Spleen (tissue), 13 donors: ENCODE measurements at places on chromosomes 13 and 19. TPM values are rescaled to one million over a fixed set of nuclear protein-coding genes. Genes with fewer than 3 reads are reported as not detected.

Gene DHDH
- 1.2 TPM for polyA plus RNA-seq

Gene AZU1
- polyA plus RNA-seq: 1.7 TPM

Gene CLEC11A
- 8.9 TPM for polyA plus RNA-seq

DNA sequence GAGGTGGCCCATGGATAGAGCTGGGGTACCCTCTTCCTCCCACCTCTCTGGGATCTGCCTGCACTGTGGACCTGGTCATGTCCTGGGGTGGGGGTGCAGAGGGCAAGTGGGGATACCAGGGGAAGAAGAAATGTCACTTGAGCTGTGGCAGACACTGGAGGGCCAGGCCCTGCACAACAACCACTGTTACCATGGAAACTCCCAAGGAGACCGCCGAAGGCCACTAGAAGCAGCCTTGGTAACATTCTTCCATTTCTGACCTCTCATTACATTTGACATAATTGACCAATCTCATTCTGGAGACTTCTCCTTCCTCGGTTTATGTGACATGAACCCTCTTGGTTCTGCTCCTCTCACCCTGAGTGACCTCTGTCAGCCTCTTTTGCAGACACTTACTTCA lies 179.9 kb upstream of the SERP2 start:
- no peak for DNase-seq
- no peaks in the 10 kb centered on the region for H3K27me3 ChIP-seq
- H3K27ac ChIP-seq: no peak overlapping the region
- no peak overlapping the region for H3K4me3 ChIP-seq

DNA sequence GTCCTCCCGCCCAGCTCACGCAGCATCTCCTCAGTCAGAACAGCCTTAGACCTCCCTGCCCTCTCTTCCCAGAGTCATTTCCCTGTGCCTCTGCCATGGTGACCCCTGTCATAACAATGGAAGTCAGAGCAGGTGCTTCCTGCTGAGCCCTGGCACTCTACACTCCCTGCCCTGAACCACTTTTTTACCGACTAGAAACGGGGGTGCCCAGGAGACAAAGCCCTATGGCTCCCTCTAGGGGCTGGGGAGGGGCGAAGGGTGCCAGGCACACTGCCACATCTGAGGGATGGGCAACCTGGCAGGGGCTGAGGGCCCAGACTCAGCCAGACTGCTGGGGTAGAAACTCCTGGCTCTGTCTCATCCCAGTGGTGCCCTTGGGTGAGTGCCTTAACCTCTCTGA lies 16.4 kb downstream of the ZNF574 start:
- H3K36me3 ChIP-seq: no peaks in the 10 kb centered on the region
- peak; percentile 82 for DNase-seq
- H3K4me3 ChIP-seq: no peak overlapping the region
- H3K27me3 ChIP-seq: peaks cover 7% of the 10 kb centered on the region

- DNase-seq: no peak
- no peaks in the 10 kb centered on the region for H3K4me1 ChIP-seq
- no peak overlapping the region for H3K27ac ChIP-seq
- H3K27me3 ChIP-seq: no peaks in the 10 kb centered on the region
- H3K36me3 ChIP-seq: peaks cover 100% of the 10 kb centered on the region
Observed at GRCh38 chr13:99559560-99559959, 58.3 kb downstream of the TM9SF2 start.

DNA sequence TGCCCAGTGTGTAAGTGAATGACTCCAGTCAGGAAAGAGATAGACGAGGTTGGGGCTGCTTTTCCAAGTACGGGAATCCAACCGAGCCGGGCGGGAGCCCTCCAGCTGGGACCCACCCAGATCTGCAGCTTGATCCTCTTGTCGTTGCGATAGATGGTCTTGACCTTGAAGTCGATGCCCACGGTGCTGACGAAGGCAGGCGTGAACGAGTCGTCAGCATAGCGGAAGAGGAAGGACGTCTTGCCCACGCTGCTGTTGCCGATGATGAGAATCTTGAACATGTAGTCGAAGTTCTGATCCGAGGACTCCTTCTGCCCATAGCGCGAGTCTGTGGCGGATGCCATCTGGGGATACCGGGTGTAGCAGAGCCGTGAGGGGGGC lies 1.5 kb downstream of the RAB3A start:
- H3K36me3 ChIP-seq: peaks cover 15% of the 10 kb centered on the region
- no peak overlapping the region for H3K27ac ChIP-seq
- H3K4me3 ChIP-seq: peak overlapping the region; percentile 87
- DNase-seq: no peak

GRCh38 chr13:41550276-41550675 lies 92.9 kb downstream of the RGCC start:
- H3K36me3 ChIP-seq: no peaks in the 10 kb centered on the region
- H3K4me3 ChIP-seq: no peak overlapping the region
- H3K27ac ChIP-seq: no peak overlapping the region
- no peak for DNase-seq

GRCh38 chr19:31913103-31913661 lies 432.2 kb upstream of the ZNF507 start:
- H3K4me3 ChIP-seq: no peak overlapping the region
- no peaks in the 10 kb centered on the region for H3K36me3 ChIP-seq
- no peak for DNase-seq

- no peak for DNase-seq
- H3K4me3 ChIP-seq: peak overlapping the region; percentile 45
- H3K27me3 ChIP-seq: no peaks in the 10 kb centered on the region
- peaks cover 90% of the 10 kb centered on the region for H3K4me1 ChIP-seq
- no peaks in the 10 kb centered on the region for H3K36me3 ChIP-seq
Observed at GRCh38 chr19:17751912-17752273, 616 bp downstream of the FCHO1 start.

- H3K36me3 ChIP-seq: no peaks in the 10 kb centered on the region
- H3K4me1 ChIP-seq: no peaks in the 10 kb centered on the region
- H3K27me3 ChIP-seq: no peaks in the 10 kb centered on the region
- no peak overlapping the region for H3K4me3 ChIP-seq
- no peak for DNase-seq
Observed at GRCh38 chr13:67577361-67577760, 347.2 kb upstream of the PCDH9 start.

GRCh38 chr13:69706807-69707206 lies 400.8 kb upstream of the ATXN8OS start:
- no peaks in the 10 kb centered on the region for H3K36me3 ChIP-seq
- DNase-seq: no peak
- no peaks in the 10 kb centered on the region for H3K4me1 ChIP-seq
- no peak overlapping the region for H3K4me3 ChIP-seq

DNA sequence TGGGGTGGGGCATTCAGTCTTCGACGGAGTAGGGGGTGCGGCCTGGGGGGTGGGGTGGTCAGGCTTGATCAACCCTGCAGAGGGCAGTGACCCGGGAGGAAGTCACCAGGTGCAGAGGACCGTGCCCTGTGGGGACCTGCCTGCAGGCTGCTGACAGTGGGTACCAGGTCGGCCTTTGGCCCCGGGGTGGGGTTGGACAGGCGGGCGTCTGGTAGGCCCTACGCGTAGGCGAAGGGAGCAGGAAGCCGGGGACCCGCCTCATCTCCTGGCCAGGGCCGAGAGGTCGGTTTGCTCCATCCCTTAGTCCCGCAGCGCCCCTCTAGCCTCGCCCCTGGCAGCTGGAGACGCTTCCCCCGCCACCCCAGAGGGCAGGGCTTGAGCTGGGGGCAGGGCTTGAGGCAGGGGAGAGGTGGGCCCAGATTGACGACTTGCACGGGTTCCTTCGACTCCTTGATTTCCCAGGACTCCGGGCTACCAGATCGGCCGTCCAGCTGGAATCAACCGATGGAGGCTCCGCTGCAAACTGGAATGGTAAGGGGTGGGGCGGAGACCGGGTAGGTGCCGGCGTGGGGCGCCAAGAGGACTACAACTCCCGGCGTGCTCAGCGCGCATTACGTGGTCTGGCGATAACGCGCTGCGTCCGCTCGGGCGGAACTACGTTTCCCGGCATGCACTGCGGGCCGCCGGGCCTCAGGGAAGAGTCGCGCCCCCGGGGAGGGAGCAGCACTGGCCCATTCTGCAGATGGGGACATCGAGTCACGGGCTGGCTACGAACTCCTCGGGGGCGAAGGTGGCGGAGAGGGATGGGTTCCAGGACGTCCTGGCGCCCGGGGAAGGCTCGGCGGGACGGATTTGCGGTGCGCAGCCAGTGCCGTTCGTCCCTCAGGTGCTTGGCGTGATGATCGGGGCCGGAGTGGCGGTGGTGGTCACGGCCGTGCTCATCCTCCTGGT lies at the start of gene PNPLA6:
Gene PNPLA6 (plus strand): TSS at position 671 of the 951 bp plus-strand sequence. CDS start 72 bp downstream, at position 743.
- H3K27ac ChIP-seq: peak within 1 kb of the TSS; percentile 89
- no peaks in the 10 kb centered on the region for H3K27me3 ChIP-seq
- peak; percentile 98 for DNase-seq

DNA sequence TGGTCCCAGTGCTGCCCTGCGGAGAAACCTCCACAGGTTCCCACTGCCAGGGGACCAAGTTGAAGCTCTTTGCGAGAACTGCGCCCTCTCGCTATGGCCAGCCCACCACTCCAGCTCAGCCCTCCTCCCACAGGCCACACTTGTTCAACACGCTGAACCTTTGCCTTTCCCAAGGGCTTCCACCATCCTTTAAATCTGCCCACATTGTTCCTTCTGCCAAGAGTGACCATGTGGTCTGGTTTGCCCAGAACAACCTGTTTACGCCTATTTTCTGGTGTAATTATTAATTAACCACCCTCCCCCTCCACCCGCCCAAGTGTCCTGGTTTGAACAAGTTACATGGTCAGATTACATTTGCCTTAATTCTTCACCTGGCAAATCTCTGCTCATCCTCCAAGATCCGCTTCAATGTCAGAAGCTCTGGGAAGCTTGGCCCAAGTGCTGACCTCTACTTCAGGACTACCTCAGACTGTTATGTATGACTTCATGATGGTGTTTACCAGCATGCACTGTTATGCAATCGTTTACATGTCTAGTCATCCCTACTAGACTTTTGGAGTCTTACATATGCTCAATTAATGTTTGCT lies 12.0 kb upstream of the USP12 start:
- no peak for DNase-seq
- H3K36me3 ChIP-seq: no peaks in the 10 kb centered on the region
- H3K4me3 ChIP-seq: no peak overlapping the region
- no peak overlapping the region for H3K27ac ChIP-seq
- no peaks in the 10 kb centered on the region for H3K27me3 ChIP-seq
- no peaks in the 10 kb centered on the region for H3K4me1 ChIP-seq

DNA sequence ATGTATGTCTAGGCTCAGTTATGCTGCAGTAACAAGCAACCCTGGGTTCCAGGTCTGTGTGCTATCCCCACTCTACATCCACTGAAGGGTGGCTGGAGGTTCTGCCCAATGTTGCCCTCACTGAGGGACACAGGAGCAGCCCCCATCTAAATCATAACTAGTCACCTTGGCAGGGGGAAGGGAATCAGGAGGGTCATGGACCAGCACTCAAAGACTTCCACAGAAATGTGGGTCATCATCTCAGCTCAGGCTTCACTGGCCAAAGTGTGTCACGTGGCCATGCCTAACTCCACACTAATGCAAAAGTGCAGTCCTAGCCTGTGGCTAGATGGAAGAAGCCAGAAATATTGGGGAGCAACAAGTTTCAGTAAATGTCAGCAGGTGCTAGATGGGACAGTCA lies 137.3 kb upstream of the ZNF507 start:
- H3K4me3 ChIP-seq: no peak overlapping the region
- H3K27ac ChIP-seq: no peak overlapping the region
- no peaks in the 10 kb centered on the region for H3K36me3 ChIP-seq
- DNase-seq: no peak
- no peaks in the 10 kb centered on the region for H3K4me1 ChIP-seq
- H3K27me3 ChIP-seq: peaks cover 8% of the 10 kb centered on the region

DNA sequence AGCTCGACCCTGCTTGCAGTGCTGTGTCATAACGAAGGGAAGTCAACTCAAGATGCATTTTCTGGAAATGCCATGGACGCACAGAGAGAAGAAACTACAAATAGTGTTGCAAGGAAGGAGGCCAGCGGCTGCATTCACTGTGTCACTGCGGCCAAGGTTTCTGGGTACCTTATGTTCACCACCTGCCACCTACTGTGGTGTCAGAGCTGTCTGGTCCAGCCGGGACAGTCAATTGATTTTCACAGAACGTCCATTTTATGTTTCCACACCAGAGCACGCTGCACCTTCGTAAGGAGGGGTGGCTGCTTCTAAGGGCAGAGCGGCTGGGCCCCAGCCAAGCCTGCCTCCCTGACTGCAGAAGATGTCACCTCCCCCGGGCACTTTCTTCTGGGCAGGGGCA lies 17.7 kb downstream of the TSHZ3 start:
- no peak for DNase-seq
- H3K4me3 ChIP-seq: no peak overlapping the region
- H3K4me1 ChIP-seq: peaks cover 48% of the 10 kb centered on the region

DNA sequence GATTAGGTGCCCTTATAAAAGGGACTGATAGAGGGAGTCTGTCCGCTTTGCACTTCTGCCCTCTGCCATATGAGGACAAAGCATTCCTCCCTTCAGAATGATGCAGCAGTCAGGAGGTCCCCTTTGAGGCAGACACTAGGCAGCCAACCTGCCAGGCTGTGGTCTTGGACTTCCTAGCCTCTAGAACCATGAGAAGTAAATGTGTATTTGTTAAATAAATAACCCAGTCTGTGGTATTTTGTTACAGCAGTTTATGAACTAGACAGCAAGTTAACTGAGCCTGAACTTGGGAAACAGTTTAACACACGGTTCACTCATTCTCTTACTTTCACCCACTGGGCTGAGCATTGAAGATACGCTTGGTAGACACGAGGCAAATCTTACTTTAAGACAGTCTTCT lies 313.2 kb downstream of the UQCRFS1 start:
- H3K4me3 ChIP-seq: no peak overlapping the region
- no peaks in the 10 kb centered on the region for H3K27me3 ChIP-seq
- H3K27ac ChIP-seq: no peak overlapping the region
- no peaks in the 10 kb centered on the region for H3K36me3 ChIP-seq

- H3K4me3 ChIP-seq: no peak overlapping the region
- no peak overlapping the region for H3K27ac ChIP-seq
- DNase-seq: no peak
- no peaks in the 10 kb centered on the region for H3K36me3 ChIP-seq
Observed at GRCh38 chr13:53020764-53021335, 7.8 kb upstream of the OLFM4 start.

GRCh38 chr13:42174344-42175162 lies 97.4 kb upstream of the AKAP11 start:
- no peaks in the 10 kb centered on the region for H3K4me1 ChIP-seq
- no peaks in the 10 kb centered on the region for H3K27me3 ChIP-seq
- no peaks in the 10 kb centered on the region for H3K36me3 ChIP-seq
- H3K4me3 ChIP-seq: no peak overlapping the region

- H3K4me1 ChIP-seq: no peaks in the 10 kb centered on the region
- H3K4me3 ChIP-seq: no peak overlapping the region
- H3K36me3 ChIP-seq: no peaks in the 10 kb centered on the region
Observed at GRCh38 chr13:109010912-109011311, 381.5 kb downstream of the MYO16 start.

DNA sequence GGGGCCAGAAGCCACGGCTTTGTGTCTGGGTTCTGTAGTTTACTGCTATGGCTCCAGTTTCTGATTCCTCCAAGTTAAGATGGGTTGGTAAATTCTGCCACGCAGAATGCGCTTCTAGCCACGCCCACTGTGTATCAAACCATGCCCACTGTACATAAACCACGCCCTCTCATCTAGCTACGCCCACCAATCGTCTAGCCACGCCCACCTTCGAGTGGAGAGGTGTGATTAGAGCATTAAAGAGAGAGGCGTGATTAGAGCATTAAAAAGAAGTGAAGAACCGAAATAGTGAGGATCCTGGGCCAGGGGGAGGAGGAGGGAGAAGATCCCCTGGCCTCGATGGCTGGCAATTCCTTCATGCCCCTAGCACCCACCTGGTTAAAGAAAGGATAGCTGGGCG lies 43.7 kb upstream of the ADGRE5 start:
- no peaks in the 10 kb centered on the region for H3K27me3 ChIP-seq
- DNase-seq: no peak
- no peaks in the 10 kb centered on the region for H3K36me3 ChIP-seq
- no peak overlapping the region for H3K4me3 ChIP-seq

GRCh38 chr19:48321622-48322591 lies 3.4 kb upstream of the EMP3 start:
- DNase-seq: peak; percentile 100
- H3K36me3 ChIP-seq: no peaks in the 10 kb centered on the region
- H3K4me1 ChIP-seq: peaks cover 71% of the 10 kb centered on the region
- H3K4me3 ChIP-seq: peak overlapping the region; percentile 48
- H3K27me3 ChIP-seq: no peaks in the 10 kb centered on the region
